ENCODE measurements at places on chromosomes 6 and 20.

DNA sequence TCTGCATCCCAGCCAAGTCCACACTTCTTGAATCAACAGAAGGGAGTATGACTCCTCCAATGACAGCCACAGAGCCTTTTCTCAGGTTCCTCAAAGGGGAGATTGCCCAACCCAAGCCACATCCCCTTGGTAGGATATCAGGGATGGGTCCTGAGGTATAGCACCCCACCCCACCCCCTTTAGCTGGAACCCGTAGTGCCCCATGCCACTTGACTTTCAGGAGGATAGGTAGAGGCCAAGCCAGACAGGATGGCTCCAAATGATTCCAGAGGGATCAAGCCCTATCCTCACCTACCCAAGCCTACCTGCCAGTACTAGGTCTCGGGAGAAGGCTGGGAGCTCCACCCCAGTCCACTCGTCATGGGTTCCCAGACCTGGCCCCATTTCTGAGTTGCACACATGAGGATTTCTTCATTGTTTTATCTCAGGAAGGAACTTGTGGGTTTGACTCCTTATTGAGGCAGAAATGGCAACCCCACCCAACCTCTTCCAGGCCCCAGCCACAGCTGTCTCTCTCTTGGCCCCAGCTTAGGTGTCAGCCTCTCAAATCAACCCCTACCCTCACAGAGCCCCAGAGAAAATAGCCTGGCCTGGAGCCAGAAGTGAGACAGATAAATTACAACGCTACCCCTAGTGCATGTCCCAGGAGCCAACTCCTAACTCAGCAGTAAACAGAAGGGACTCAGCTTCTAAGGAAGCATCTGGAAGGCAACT is 3.6 kb downstream of the CCND3 start:
- no peak for DNase-seq

GRCh38 chr6:137217801-137218472 is 1.2 kb downstream of the IFNGR1 start:
- DNase-seq, result peak; percentile 35

DNA sequence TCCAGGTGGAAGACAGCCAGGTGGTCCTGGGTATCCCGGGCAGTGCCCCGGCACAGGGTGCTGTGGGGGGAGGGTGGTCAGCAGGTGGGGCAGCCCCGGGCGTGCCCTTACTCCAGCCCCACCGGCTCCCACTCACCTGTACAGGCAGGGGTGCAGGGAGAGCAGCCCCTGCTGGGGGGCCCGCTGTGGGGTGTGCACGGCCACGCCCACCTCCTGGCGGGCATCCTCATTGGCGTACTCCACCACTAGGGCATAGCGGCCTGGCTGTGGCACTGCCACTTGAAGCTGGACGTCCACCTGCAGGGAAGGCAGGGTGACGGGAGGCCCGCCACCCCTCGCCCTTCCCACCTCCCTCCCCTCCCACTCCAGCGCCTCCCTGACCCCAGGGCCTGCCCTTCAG is 29.6 kb downstream of the ADRM1 start:
- no peak for DNase-seq

- DNase-seq, result no peak
These were observed 2.2 kb downstream of the ANKS1A start for GRCh38 chr6:34891296-34891695.

GRCh38 chr6:143755301-143755744 is 77.6 kb downstream of the PHACTR2 start:
- DNase-seq, result no peak

GRCh38 chr20:38815446-38815845 is 9.9 kb downstream of the PPP1R16B start:
- no peak for DNase-seq

- DNase-seq, result no peak
These were observed 61.0 kb downstream of the FAM50B start for GRCh38 chr6:3910106-3910663.

DNA sequence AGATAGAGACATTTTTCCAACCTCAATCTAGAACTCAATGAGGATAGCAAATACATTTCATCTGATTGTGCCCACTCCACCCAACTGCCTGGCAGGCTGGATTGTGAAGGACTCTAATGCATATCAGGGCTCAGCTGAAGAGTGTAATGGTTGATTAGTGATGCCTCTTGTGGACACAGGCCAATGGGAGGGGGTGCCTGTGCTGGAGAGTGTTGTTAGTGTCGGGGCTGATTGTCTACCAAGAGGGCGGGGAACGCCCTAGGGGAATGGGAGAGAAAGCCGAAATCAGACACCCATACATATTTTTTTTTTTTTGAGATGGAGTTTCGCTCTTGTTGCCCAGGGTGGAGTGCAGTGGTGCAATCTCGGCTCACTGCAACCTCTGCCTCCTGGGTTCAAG is 103.7 kb upstream of the SALL4 start:
- DNase-seq, result no peak

GRCh38 chr20:58086763-58087561 is 141.5 kb downstream of the ANKRD60 start:
- peak; percentile 23 for DNase-seq

GRCh38 chr6:144305985-144306384 is 20.9 kb downstream of the UTRN start:
- no peak for DNase-seq

- no peak for DNase-seq
These were observed 120.8 kb upstream of the EDN1 start for GRCh38 chr6:12169377-12169776.

GRCh38 chr6:142478117-142478516 is 176.3 kb downstream of the ADGRG6 start:
- no peak for DNase-seq

- no peak for DNase-seq
These were observed 11.2 kb downstream of the SLC35A1 start for GRCh38 chr6:87483929-87484328.

GRCh38 chr6:12148317-12148801 is 136.2 kb downstream of the HIVEP1 start:
- DNase-seq, result no peak

- DNase-seq, result no peak
These were observed 45.8 kb downstream of the TBC1D7 start for GRCh38 chr6:13282393-13283069.

GRCh38 chr6:13488896-13489237 is 1.5 kb upstream of the GFOD1 start:
- DNase-seq, result no peak

- DNase-seq, result no peak
These were observed 144.6 kb downstream of the SOBP start for GRCh38 chr6:107634324-107635056.

DNA sequence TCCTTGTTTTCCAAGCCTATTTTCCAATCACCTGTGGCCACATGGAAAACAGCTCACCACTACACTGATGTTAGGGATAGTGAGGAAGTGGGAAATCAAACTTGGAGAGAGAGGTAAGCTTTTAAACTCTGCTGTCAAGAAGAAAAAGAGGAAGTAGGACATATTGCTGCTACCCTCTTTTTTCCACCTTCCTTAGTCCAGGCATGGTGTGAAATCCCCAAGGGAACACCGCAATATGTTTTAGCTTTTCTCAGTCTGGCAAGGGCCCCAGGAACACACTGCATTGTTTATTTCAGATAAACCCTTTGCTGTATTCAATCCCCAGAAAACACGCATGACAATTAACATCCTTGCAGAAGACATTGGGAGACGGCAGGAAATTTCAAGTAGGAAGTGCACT is 61.3 kb downstream of the HS3ST5 start:
- no peak for DNase-seq

GRCh38 chr6:131911951-131912350 is 39.2 kb downstream of the CCN2 start:
- no peak for DNase-seq

GRCh38 chr6:145139140-145139850 is 596.0 kb downstream of the EPM2A start:
- DNase-seq, result no peak

DNA sequence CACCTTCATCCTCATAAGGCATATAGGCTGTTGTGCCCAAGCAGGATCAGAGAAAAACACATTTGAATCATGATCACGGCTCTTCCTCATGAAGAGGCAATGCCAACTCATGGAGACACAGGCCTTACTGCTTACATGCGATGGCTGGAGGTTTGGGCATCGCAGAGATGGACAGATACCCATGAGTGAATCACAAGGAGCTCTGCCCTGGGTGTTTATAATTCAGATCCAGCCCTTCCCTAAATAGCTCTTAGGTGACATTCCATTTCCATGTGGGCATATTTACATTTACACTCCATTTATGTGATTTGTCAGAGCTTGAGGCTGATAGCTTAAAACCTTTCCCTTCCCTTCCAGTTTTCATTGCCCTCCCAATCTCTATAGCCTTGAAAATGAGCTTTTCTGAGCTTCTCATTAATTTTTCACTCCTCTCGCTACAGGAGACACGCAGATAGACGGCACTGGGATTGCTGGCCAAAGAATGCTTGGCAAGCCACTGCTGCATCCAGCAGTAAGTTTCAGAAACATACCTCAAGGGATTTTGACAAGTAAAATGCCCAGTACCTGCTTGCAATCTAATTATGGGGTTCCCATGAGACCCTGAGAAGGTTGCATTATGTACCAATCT is 249.1 kb downstream of the TBC1D7 start:
- no peak for DNase-seq

DNA sequence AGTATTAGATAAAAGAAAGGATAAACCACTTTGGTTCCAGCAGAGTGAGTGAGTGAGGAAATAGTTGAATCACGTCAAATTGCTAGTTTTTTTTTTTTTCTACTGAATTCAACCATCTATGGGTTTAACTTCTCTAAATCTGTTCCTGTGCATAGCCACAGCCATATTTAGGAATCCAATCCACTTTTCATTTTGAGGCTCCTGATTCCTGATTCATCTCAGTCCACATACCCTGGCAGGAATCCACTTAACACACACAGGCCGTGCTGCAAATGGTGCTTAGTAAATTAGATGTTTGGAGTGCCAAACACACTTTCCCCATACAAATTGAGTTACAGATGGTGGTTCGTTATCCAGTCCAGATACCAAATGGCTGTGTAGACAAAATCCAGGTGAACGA is 220.3 kb downstream of the ALDH8A1 start:
- peak; percentile 56 for DNase-seq

GRCh38 chr20:4511776-4512175 is 209.9 kb upstream of the PRND start:
- no peak for DNase-seq

- DNase-seq, result no peak
These were observed 47.7 kb upstream of the ENPP5 start for GRCh38 chr6:46218457-46218856.

DNA sequence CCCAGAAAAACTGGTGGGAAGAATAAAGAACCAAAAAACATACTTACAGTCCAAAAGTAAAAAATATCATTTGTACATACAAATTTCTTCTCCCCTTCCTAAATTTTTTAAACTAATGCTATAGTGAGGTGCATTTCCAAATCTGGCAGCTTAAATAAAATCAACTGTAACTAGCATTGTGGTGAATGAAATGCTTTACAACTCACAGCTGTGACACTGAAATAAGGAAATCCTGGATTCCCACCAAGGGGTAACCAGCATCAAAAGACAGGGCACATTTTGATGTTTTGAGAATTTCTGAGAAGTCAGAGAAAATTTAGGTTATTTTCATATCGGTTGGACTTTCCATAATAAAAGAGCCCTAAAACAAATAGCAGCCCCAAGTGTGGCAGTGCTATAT is 27.3 kb downstream of the BACH2 start:
- DNase-seq, result no peak

DNA sequence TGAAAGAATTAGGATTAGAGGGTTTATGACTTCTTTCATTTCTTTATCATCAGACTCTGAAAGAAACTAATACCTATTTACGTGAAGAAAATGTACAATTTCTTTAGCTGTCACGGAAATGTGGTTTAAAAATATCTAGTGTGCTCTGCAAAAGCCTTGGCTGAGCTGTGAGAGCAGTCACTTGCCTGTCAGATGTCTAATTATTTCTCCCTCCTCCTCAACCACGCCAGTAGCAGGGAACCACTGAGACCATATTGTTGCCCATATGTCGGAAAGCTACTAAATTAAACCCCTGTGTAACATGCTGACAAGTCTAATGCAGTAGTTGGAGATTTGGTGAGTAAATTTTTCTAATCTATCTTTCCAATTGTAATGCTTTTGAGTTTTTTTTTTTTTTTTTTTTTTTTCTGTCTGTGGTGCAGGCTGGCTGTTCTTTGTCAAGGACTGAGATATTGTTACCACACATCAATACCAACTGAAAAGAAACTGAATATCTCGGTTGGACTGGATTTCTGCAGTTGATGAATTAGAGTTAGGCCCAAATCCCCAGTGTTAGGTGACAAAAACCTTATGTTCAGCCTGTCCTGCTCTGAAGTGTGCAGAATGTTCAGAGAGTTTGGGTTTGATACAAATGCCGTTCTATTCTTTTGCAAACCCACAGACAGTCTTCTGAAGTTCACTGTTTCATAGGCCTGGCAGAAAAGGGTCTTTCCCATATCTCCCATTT is 302.9 kb upstream of the SYNCRIP start:
- peak; percentile 97 for DNase-seq

- no peak for DNase-seq
These were observed 108.1 kb upstream of the DUSP22 start for GRCh38 chr6:184161-184700.

DNA sequence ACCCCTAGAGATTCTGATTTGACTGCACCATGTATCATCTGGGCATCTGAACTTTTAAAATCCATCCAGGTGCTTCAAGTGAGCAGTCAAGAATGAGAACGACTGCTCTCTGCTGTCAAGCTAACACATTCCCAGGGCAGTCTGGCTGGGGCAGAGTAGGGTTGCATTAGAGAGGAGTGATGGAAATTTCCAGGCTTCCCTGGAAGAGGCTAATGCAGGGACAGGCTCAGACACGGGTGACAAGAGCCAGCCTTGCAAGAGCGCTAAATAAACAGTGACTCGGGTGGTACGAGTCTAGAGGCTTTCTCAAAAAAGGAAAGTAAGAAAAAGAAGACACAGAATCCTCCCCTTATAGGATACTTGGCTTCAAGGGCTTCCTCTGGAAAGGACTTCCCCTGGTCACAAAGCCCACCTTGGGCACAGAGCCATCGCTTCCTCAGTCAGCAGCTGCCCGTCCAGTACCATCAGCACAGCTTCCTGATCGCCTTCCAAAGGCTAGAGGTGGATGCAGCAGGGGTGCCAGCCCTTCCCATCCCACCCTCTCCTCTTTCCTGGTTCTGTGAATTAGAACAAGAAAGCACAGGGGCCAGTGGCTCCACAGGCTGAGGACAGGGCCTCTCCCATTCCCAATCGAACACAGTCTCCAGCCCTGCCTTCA is 177.4 kb upstream of the RREB1 start:
- no peak for DNase-seq

DNA sequence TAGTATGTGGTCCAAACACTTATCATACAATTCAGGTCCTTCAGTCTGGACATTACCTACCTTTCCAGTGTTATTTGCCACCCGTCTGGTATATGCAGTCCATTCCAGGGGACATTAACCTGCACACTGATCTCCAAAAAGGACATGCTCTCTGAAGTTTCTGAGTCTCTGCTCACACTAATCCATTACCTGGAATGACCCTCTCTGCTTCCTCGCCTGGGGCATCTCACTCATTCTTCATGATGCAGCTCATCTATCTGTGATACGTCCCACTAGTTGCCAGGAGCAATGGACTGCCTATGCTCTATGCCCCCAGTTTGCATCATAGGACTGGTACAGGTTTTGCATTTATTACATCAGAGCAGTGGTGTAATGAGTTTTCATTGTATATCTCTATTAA is 5.9 kb upstream of the TUBB2B start:
- DNase-seq, result peak; percentile 47
